ENCODE measurements at places on chromosomes 7 and 10. TPM values are rescaled to one million over a fixed set of nuclear protein-coding genes. Genes with fewer than 3 reads are reported as not detected.

DNA sequence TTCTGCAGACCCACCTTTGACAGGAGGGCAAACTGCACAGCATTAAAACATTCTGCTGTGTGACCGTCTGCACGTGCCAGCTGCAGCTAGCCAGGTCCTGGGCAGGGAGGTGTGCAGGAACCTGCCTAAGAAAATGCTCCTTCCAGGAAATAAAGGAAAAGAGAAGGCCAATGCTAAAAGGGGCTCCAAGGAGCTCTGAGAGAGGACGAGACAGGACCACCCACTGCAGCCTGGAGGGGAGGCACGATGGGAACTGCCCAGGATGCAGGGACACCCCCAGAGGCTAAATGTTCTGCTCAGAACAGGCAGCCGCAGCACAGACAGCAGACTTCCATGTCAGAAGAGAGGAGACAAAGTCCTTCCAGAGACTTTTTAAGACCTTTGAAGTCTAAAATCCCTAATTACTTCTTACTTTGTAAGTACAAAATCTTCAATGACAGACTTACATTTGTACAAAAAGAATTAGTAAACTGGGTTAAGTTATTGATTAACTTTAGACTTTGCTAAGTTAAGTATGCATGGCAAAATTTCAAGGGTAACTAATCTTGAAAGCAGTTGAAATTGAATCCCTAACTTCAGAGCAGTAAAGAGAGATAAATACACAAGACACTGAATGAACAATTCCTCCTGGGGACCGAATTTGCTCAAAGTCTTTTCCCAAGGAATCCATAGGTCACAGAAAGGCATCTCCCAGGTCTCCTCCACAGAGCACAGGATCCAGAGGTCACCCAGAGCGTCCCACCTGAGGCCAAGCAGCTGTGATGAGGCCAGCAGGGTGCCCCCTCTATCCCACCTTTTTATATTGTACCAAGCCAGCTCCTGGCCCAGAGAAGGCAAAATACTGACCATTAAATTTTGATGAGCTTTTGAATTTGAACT, 21.5 kb downstream of the HSPA12A start:
- no peak for DNase-seq

Gene LIPK
- total RNA-seq: not detected

Gene NPSR1
- not detected for total RNA-seq

Gene SFTPD
- total RNA-seq: not detected

Gene NPFFR1
- total RNA-seq: not detected

DNA sequence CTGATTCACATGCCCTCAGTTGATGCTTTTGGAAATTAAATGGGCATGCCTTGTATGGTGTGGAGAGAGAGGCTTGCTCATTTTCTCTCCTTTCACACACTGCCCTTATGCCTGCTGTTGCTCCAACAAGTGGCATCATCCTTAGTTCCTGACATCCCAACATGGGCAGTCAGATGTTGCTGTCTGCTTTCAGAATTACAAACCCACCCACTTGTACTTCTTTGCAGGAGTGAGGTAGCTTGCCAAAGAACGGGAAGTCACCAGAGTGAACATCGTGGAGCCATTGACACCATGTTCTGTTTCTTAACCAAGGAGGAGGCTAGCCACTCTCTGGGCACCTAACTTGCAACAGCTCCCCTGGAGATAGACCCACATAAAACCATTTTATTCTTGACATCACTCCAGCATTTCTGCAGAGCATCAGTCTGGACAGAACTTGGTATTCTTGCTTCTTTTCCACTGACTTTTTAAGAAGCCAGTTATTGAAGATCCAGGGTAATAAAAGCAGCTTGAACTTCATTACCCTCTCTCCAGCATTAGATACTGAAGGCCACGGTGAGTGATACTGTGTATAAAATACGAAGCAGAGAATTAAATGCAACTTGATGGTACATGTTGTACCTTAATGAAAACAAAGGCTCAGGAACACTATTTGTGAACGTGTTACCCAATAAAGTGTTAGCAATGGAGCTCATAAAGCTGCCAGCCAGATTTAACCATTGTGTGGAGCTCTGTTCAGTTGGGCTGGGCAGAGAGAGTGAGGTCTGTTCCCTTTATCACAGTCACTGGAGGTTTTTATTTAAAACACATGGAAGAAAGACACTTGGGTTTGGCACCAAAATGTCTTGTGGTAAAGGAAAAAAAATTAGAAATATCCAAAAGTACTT, 195.8 kb upstream of the HABP2 start:
- no peak for DNase-seq
